ENCODE measurements at places on chromosomes 5 and 9.
A peak's percentile ranks its signal among the peaks of the same experiment; 100 is the strongest.

DNA sequence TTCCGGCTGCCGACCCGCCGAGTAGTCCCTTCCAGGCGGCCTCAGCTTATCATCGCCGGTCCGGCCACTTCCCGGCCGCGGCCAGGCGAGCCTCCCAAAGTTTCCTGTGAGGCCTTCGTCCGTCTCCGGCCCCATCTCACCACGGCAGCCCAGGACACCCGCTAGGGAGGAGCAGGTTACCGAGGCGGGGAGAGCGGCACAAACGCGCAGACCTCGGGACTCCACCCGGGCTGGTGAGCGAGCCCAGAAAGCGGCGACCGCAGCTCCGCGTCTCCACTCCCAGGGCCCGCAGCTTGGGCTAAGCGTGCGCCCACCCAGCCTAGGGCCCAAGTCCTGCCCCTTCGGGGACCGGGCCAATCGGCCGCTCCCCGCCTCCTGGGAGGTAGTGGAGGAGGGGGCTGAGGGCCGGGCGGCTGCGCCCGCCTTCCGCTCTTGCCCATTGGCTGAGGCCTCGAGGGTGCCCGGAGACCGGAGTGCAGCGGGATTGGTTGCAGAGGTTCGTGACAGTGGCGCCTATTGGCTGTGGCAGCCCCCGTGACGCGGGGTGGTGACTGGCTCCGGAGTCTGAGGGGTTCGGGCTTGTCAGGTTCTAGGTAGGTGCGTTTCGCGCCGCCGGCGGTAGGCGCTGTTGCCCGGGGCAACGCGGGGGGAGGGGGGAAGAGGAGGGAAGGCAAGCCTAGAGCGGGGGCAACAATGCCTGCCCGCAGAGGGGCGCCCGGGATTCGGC, 867 bp downstream of the FER start:
- DNase-seq, result peak; percentile 99

DNA sequence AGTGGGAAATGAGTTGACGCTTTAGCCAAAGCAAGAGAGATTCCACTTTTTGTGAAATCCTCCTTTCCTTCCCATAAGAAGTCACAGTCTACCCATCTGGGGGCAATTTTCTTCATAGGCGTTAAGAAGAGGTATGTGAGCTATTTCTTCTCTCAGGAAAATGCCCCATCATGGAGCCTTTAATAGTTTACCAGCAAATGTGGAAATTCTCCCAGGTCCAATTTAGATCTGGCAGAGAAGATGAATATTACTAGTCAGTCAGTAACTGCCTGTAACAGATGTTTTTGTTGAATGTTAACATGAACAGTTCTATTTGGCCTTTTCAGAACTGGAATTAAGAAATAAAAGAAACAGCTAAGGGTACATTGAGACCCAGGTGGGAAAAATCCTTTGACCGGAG, 156.4 kb upstream of the RFX3 start:
- DNase-seq, result no peak

GRCh38 chr5:74579215-74579614, 61.3 kb downstream of the ENC1 start:
- DNase-seq, result no peak

DNA sequence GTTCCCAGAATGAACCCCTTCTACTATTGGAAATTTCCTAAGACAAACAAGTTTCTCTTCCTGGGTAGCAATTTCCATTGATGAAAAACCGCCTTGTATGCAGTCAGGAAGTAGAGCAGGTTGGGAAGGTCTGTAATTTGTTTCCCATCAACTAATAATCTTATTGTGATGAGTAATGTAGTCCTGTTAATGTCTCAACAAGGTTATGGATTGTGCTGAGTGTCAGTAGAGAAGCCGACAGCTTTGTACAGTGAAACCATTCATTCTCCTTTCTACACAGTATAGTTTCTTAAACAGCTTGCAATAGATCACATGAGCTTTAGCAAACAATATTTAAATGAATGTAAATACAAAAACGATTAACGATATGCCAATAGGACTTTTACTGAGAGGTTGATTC, 355.4 kb upstream of the WWC1 start:
- DNase-seq, result no peak

GRCh38 chr5:40166802-40167201, 512.9 kb upstream of the PTGER4 start:
- no peak for DNase-seq

GRCh38 chr5:17224858-17225511, 7.6 kb downstream of the BASP1 start:
- DNase-seq, result no peak

DNA sequence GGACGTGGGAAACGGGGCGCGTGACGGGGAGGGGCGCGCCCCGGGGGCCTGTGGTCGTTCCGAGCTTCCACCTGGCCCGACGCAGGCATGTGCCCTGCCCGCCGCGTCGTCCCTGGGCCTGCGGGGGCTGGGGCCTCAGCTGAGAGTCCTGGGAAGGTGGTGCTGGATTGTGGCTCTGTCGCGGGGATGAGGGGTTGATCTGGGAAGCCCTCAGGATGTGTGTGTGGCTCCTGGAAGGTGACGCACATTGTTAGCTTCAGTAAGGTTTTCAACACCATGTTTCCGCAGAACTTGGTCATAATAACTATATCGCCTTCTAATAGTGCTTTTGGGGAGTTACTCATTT, 589.1 kb downstream of the MTRR start:
- DNase-seq, result peak; percentile 25

GRCh38 chr5:151950706-151951105, 26.1 kb upstream of the GLRA1 start:
- DNase-seq, result no peak

DNA sequence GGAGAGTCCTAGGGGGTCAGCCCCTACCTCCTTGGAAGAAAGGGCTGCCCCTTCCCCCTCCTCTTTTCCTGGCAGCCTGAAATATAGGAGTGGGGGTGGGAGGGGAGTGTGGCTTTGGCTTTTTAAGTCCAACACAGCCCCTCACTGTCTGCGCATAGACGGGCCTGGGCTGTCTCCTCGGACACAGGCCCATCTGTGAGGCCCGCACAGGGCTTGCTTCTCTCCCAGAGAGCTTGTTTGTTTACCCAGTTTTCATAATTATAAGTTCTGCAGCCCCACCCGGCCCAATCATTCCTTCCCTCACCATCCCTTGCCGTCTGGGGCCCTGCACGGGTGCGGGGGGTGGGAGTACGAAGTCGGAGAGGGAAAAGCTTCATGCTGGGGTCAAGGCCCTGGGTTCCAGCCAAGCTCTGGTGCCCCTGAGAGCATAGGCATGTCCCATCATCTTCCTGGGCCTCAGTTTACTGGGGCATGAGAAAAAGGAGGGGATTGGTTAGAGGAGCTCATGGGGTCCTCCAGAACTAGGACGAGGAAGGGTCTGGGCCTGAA, 54.0 kb upstream of the STXBP1 start:
- no peak for DNase-seq

GRCh38 chr9:115016344-115016743, 86.0 kb upstream of the TNFSF8 start:
- DNase-seq, result no peak

DNA sequence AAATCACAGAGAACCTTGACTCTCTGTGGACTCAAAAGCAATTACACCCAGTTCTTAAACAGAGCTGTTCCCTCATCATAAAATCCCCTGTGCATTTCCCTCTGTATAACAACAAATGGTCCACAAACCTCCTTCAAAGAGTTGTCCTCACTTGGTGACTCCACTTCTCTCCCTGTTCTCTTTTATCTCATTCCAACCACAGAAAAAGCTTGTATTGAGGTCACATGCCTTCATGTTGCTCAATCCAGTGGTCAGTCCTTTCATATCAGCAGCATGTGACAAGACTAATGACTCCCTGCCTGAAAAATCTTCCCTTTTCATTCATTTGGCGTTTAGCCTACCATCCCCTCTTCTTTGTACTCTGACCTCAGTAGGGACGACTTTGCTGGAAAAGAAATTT, 158.0 kb downstream of the DEPDC1B start:
- DNase-seq, result no peak

DNA sequence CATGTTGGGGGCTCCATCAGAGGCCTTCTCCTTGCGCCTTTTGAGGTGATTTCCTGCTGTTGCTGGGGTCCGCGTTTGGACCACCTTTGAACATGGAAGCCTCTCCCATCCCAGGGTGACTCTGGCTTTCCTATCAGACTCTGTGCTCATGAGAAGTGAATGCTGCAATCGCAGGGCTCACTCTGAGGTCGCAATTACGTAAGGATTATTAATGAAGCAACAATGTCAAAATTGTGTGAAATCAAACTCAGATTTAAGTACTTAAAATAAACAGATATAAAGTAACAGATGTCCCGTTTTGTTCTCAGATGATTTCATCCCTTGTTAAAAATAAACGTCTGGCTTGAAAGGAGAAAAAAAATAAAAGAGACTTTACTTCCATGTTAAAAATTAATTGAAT, 634.2 kb downstream of the BNC2 start:
- DNase-seq, result no peak

DNA sequence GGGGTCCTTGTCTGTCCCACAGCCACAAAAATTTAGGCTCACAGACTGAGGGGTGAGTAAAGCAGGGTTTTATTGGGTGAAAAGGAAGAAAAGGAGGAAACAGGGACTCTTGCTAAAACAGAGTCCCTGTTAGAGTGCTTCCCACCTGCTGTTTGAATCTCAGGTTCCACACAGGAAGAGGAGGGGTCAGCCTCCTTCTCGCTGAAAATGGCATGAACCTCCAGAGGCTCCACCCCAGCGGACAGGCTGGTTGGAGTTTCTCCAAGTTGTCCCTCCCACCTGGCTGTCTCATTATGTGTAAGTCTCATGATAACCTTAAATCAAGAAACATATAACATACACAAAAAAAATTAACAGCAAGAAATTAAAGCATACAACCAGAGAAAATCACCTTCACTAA, 28.3 kb upstream of the UHRF2 start:
- no peak for DNase-seq

DNA sequence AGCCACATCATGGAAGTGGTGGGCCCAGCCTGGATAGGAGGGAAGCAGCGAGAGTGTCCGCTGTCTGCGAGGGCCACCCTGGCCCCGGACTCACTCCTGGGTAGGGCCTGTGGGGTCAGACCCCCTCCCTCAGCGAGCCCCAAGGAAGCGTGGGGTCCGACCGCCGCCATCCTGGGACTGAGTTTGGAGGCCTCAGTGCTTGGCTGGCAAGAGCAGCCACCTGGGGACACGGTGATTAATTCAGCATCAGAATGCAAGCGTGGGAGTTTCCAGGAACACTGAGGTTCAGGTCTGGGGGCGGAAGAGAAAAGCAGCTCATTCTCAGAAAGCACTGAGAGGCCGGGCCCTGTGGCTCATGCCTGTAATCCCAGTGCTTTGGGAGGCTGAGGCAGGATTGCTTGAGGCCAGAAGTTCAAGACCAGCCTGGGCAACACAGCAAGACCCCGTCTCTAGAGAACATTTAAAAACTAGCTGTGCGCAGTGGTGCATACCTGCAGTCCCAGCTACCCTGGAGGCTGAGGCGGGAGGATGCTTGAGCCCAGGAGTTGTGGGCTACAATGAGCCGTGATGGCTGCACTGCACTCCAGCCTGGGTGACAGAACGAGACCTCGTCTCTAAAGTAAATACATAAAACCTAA, 18.3 kb upstream of the CAMSAP1 start:
- DNase-seq, result no peak

- DNase-seq, result peak; percentile 39
These were observed 97.1 kb downstream of the ENTREP1 start for GRCh38 chr9:69421908-69422801.

DNA sequence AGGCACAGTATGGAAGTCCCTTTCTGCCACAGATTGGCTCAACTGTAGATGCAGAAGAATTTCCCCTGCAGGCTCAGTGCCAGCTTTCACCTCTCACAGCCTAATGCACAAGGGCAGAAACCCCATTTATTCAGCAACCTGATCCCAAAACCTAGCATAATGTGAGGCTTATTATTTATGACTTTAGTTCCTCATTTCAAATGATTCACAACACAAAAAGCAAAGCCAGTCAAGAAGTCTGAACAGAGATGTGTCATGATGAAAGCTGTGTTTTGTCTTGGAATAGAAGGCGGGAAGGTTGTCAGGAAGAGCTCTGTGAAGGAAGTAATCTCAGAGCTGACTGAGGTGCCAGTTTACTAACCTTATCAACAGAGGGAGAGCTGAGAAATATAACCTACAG, 369.7 kb downstream of the LRRC70 start:
- DNase-seq, result no peak

GRCh38 chr9:114497236-114497635, 8.0 kb downstream of the WHRN start:
- DNase-seq, result no peak

- DNase-seq, result no peak
These were observed 81.9 kb downstream of the ISL1 start for GRCh38 chr5:51465165-51465564.

GRCh38 chr5:95621839-95622629, 2.1 kb downstream of the GPR150 start:
- DNase-seq, result no peak

DNA sequence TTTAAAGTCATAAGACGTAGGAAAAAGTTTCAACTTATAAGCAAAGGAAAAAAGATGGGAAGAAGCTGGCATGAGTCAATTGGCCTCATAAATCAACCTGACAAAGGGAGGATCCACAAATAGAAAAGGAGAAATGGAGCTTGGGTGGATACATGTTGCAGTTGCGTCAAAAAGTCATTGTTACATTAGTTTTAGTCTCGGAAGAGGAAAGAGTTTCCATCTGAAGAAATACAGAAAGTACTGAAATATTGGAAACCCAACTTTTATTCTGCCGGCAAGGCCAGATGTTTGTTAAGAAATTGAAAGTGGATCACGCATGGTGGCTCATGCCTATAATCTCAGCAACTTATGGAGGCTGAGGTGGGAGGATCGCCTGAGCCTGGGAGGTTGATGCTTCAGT, 11.3 kb upstream of the TIMD4 start:
- DNase-seq, result no peak

GRCh38 chr5:163385271-163385670, 52.1 kb upstream of the CCNG1 start:
- no peak for DNase-seq

DNA sequence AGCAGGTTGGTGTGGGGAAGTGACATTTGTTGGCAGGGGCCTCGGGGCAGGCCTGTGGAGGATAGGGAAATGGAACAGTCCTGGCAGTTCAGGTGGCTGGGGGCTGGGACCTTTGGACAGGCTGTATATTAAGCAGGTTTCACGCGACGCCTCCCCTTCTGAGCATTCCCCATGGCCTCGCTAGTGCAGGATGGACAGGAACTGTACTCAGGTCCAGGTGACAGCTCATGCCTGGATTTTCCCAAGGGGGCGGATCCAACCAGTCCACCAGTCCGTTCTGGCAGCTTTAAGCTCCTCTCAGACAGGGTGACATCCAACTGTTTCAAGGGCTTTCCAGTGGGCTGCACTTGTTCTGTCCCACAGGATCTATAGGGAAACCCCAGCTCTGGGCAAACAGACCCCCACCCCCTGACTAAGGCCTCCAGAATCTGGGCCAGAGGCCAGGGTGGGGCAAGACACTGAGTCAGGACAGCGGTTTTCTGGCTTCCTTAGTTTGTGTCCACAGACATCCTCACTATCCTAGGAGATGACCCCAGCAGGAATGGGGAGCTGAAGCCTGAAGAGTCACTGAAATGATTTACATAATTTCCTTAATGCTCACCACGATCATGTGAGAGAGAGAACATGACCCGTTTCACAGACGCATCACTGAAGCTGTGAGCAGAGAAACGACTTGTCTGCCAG, 20.9 kb downstream of the CSF2 start:
- no peak for DNase-seq

- DNase-seq, result no peak
These were observed 9.1 kb downstream of the PDE6A start for GRCh38 chr5:149935431-149935901.

All from upper lobe of left lung (tissue), 6 donors.